ENCODE measurements at places on chromosomes 7 and 10.
A peak's percentile ranks its signal among the peaks of the same experiment; 100 is the strongest.

GRCh38 chr7:69873512-69873911, 275.2 kb downstream of the AUTS2 start:
- DNase-seq = no peak

- no peak for DNase-seq
Observed at GRCh38 chr10:48744587-48744986, 59.9 kb downstream of the WDFY4 start.

DNA sequence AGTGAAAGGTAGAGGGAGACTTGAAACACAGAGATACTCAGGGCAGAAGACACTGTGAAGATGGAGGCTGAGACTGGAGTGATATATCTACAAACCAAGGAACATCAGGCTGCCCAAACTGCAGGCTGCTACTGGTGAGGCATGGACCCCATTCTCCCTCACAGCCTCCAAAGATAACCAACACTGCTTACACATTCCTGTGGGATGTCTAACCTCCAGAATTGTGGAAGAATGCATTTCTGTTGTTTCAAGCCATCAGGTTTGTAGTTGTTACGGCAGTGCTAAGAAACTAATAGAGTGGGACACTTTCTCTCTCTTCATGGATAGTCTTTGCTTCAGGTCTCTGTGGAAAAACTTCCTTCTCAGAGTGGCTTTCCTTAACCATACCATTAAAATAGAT, 182.6 kb upstream of the TMEM106B start:
- DNase-seq = no peak

DNA sequence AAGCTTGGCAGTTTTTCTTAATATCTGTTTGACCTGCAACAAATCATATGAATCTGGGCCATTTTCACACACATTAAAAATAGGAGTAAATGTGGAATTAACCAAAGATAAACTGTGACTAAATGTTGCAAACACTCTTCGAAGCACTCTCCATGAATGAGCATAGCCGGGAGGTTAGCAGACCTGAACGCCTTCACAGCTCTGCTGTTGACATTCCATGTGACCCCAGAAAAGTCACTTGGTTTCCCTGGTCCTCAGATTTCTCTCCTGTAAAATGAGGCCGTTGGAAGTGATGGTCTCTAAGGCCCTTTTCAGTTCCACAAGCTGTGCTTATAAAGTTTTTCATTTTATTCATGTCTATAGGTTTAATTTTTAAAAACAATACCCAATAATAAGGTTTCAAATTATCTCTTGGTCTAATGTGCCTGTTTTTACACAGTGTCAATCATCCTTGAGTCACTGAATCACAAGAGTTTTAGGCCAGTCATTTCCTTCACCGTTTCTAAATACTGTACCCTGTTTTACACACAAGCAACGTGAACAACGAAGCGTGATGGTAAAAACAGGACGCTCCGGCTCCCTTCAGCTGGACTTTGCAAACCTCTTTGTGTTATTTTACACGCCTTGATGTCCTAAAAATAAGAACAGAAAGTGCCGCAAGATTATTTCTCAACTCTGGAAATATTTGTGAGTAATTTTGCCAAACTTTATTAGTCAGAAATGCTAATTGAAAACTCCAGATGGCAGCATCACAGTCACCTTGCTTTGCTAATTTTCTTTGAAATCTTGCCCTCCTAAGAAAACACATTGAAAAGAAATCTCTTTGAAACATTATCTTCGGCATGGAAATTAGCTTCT, 38.6 kb upstream of the MET start:
- DNase-seq = peak; percentile 18

- no peak for DNase-seq
Observed at GRCh38 chr7:82507976-82508677, 64.5 kb upstream of the CACNA2D1 start.

GRCh38 chr10:24505759-24506158, 217.9 kb downstream of the ARHGAP21 start:
- no peak for DNase-seq

DNA sequence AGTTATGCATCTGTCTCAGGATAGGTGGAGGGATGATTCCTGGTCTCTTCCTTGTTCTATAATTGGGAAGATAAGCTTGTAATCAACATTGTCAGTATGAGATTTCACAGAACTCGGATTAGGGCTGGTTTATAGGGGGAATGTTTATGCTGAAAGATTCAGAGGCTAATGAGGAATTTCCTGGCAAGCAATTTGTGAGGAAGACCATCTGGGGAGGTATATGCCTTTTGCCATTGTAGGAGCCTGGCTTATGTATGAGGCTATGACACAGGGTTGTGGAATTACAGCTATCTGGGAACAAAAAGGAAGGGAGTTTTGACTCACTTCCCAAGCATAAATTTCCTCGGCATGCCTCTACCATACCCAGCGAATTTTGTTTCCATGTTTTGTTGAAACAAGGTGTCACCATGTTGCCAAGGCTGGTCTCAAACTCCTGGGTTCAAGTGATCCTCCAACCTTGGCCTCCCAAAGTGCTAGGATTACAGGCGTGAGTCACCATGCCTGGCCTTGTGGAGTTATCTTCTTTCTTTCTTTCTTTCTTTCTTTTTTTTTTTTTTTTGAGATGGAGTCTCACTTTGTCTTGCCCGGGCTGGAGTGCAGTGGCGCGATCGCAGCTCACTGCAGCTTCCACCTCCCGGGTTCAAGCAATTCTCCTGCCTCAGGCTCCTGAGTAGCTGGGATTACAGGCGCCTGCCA, 1.6 kb upstream of the COPS6 start:
- peak; percentile 87 for DNase-seq

DNA sequence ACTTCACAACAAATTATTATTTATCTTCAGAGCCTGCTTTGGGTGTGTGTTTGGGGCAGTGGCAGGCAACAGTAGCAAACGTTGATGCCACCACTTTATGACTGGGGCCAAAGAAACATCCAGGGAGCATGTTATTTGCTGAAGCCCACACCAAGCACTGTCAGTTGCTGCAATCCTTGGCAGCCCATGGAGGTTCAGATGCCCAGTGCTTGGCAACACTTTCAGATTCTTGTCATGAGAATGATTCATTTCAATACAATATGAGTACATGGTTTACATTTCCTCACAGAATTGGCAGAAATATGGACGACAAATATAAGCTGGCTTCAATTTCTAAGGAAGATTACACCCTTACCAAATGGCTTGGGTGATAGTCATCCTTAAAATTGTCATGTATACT, 46.5 kb upstream of the GLI3 start:
- DNase-seq = peak; percentile 80

GRCh38 chr7:43937444-43937843, 11.2 kb downstream of the UBE2D4 start:
- DNase-seq = no peak

DNA sequence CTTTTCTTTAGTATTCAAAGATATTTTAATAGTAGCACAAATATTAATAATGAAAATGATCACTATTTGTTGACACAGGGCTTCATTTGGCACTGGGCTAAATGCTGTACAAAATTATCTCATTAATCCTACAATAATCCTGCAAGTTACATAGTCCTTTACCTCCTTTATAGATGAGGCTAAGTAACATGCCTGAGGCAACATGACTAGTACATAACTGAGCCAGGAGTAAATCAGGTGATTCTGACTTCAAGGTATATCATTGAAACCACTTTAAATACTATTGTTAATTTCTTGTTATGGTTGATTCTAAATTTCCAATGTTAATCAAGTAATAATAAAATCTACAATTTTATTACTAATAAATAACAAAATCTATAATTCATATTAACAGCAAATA, 39.8 kb downstream of the SEM1 start:
- DNase-seq = no peak

DNA sequence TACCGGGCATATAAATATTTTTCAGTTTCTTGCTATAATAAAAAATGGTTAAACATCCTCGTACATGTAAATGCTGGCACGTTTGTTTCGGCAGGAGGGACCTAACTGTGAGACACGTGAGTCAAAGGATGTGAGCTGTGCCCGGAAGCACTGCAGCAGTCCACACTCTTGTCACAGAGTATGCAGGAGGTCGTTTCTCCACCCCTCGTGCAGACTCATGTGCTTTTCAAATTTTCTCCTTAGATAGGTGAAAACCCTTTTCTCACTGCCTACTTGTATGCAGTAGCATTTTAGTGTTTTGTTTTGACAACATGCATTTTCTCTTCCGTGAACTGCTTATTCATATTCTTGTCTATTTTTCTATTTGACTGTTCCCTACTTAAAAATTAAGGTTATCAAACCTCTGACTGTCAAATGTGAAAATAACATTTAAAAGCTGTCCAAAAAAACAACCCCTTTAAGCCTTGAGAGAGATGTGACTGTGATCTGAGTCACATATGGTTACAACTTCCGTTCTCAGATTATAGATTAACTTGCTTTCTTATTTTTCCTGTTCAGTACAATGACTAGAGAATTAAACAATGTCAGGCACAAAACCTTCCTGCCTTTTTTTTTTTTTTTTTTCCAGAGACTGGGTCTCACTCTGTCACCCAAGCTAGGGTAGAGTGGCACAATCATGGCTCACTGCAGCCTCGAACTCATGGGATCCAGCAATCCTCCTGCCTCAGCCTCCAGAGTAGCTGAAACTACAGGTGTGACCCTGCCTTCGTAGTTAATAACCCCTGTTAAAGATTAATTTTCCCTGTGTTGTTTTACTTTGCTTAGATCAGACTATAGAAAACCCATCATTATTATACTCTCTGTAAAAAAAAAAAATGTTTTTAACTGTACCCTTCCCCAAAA, 45.1 kb downstream of the DPY19L1 start:
- DNase-seq = peak; percentile 9

GRCh38 chr10:351770-352334, 216.6 kb downstream of the ZMYND11 start:
- DNase-seq = no peak

DNA sequence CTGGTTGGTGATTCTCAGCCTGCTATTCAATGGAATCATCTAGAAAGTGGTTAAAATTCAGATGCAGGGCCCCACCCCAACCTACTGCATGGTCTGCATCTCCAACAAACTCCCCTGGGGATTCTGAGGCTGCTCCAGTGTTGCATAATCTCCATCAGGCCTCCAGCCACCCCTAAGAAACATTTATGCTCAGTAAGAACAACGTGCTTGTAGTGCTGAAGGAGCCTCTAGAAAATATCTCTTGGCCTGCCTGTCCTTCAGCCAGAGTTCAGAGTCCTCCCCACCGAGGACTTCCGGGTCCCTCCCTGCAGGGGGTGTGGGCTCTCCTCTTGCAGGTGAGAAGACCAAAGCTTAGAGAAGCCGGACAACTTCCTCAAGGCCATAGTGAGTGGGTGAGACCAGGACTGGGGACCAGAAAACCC, 159.8 kb downstream of the SH3PXD2A start:
- peak; percentile 82 for DNase-seq

DNA sequence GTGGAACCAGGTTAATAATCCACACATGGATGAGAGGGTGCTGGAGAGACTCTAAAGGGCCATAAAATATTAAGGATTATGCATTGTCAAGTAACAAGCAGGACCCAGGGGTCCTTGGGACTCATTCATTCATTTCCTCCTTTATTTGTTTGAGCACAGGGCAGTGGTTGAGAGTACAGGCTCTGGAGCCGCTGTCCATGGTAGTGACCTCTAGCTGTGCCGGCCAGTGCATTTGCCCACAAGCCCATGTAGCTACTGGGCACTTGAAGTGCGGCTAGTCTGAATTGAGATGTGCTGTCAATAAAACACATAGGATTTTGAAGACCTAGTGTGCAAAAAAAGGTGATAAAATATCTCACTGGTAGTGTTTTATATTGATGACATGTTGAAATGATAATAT, 137.6 kb downstream of the C10orf105 start:
- DNase-seq = peak; percentile 67

GRCh38 chr7:141956084-141956483, 9.3 kb upstream of the CLEC5A start:
- DNase-seq = no peak

DNA sequence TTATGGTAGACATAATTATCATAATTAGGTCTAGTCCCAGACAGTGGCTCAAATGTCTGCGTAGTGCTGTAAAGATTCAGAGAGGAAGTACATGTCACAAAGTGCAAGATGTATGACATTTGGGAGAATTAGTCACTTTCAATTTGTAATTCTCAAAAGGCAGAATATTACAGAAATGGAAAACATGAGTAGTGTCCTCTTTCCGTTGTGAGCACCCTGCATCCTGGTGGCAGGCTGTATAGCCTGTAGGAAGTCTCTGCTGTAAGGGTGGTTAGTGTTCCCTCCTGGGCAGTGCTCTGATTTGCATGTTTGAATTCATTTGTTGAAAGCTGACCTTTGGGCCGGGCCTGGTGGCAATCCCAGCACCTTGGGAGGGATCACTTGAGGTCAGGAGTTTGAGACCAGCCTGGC, 17.0 kb downstream of the CDK14 start:
- DNase-seq = no peak

- DNase-seq = no peak
Observed at GRCh38 chr10:102597131-102597991, 46.9 kb upstream of the TRIM8 start.

DNA sequence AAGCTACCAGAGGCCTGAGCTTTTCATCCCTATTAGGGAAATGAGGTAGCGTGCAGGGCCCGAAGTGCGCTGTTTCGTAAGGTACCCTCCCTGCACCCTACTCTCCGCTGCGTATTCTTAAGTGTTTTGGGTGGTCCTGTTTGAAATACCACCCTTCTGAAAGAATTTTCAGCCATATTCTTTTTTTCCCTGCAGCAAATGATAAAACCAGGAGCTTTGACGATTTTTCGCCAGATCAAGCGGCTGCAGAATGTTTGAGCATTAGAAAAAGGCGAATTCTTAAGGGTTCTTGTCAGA, 1.2 kb downstream of the RSBN1L start:
- peak; percentile 77 for DNase-seq

GRCh38 chr7:33624215-33624614, 281.1 kb upstream of the BMPER start:
- no peak for DNase-seq

GRCh38 chr10:124349996-124350280, 68.8 kb downstream of the OAT start:
- DNase-seq = no peak

DNA sequence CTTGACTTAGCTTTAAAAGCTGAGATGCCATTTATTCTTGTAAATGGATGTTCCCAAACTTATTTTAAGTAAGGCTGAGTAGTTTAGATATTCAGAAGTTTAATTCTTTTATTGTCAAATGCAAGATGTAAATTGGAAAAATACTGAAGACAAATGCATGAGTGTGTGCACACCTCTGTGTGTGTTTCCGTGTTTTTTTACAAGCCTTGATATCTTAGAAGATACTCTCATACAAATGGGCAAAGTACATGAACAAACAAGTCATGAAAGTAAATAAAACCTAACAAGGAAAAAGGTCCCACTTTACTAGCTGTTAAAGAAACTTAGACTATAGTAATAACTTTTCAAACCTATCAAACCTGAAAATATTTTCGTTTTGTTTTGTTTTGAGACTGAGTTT, 29.0 kb downstream of the ACSL5 start:
- no peak for DNase-seq
